Activated CD4-positive, alpha-beta memory T cell treated with anti-CD3 and anti-CD28 coated beads for 36 hours (primary cell): ENCODE measurements at places on chromosomes 2 and 18. TPM values are rescaled to one million over a fixed set of nuclear protein-coding genes. Genes with fewer than 3 reads are reported as not detected.

DNA sequence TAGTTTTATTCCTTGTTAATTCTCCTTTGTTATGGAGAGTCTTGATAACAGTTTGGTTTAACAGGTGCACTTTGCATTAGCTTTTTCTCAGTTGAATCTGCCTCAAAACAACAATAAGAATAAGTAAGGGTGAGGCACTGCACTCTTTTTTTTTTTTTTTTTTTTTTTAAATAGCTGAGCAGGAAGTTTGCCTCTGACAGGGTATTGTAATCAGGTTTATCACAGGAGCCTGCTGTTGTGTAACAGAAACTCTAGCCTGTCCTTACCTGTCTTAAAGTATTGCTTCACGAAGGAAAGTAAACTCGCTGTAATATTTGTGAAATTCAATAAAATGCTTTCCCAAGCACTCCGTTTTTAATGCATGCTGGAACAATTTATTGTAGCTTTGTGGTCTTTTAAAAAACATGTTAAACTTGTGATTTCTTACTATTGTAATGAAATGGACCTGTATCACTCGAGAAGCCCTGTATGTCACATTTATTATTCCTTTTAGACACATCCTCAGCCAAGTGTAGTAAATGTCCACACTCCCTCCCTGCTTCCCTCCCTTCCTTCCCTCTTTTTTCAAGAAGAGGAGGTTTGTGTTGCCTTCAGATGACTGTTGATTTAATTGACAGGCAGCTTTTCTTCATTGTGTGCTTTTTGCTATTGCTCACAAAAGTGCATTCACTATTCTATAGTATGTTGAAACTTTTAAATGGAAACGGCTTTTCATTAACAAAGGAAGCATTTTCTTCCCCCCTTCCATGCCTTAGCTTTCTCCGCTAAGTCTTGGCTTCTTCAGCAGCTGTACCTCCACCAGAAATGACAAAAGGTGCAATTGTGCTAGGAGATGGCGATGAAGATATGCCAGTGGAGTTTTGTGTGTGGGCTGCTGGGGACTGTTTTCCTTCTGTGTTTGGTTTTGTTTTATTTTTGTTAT is 52.7 kb downstream of the TAF1B start:
- no peak for DNase-seq

DNA sequence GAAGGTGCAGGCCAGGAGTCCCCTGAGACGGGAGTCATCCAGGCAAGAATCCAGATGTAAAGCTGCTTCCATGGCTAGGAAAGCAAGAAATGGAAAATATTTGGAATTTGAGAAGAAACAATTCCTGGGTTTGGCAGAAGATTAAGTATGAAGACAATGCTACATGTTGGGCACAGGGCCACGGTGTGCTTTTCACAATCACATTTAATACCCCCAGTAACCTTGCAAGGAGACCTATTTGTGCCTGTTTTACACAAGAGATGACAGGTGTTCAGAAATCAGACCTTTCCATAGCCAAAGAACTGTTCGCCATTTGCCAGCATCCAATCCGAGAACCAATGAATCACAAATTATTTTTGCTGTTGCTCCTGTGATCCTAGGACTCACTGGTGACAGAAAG is 50.5 kb downstream of the KCTD1 start:
- DNase-seq: no peak

Gene ZNF638
- total RNA-seq: 87.4 TPM

GRCh38 chr2:3535467-3535793 is 16.1 kb upstream of the ADI1 start:
- no peak for DNase-seq

- DNase-seq: no peak
Observed at GRCh38 chr2:80893711-80894110, 589.2 kb upstream of the LRRTM1 start.
